NCI-H524 (cell line): ENCODE measurements at places on chromosomes 11 and 22.

- DNase-seq = peak; percentile 98
Observed at GRCh38 chr11:61495801-61496601, 12.5 kb upstream of the LRRC10B start.

- no peak for DNase-seq
Observed at GRCh38 chr22:27952779-27953178, 33.7 kb upstream of the PITPNB start.

DNA sequence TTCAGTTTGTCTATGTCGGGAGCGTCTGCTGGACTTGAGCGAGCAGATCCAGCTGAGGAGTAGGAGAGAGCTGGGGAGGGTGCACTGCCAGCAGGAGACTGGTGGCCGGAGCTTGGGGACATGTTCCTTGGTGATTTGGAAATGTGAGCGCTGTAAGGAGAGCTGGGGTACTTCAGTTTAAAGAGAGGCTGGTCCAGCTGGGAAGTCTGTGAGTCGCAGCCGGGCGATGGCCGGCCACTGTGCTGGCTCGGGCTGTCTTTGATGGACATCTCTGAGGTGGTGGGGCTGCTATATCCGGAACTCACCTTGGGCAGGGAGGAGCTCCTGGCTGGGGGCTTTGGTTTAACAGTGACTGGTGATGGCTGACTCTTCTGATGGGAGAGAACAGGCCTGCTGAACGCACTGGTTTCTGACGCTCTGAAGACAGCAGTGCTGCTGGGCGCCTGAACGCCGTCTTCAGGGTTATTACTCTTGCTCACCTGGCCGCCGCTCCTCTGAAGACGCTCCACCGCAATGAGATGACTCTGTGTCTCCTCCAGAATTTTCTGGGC lies 63.6 kb upstream of the PITPNB start:
- no peak for DNase-seq

DNA sequence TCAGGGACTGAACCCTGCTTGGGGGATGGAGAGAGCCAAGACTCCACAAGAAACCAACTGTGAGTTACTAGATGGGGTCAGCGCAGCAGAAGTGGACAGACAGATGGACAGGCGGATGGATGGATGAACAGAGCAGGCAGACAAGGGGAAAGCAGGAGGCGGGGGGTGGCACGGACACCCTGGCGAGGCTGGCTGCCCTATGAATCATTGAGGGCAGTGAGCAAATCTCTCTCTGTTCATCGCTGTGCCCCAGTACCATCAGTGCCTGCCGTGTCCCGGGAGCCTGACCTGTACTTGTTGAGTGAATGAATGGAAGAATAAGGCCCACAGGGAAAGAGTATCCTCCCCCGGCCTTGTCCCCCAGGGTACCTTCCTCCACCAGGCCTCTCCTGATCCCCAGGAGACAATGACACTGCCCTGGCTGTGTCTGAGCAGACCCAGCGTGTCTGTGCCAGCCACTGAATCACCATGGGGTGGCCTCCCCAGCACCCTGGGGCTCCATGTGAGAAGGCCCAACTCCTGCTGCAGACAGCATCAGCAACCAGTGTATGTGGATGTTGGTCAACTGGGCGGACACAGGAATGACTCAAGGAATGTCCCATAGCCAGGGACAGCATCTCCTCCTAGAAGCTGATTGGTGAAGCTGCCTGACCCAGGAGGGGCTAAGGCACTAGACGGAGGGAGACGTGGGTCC lies 5.1 kb upstream of the KLHL35 start:
- no peak for DNase-seq

DNA sequence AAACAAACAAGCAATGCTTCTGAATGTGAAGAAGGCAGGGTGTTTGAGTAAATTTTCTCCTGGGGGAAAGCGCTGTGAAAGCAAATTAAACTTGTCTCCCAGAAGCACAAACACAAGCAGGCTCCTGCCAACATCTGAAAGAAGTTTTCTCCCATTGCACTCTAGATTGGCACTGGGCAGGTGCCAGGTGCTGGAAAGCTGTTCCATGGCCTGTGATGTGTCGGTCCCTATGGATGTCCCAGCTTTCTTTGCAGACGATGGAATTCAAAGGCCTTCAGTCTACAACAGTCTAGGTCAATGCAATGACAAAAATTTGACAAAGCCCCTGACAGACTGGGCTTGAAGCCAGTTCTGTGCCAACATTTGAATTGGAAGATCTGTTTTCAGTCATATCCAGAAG lies 246.1 kb upstream of the NARS2 start:
- no peak for DNase-seq

GRCh38 chr11:113378692-113379091 lies 8.9 kb upstream of the ANKK1 start:
- DNase-seq = no peak

- no peak for DNase-seq
Observed at GRCh38 chr11:59692915-59693314, 20.7 kb downstream of the OR10V1 start.

GRCh38 chr22:46783721-46784120 lies 21.3 kb downstream of the TBC1D22A start:
- DNase-seq = no peak

DNA sequence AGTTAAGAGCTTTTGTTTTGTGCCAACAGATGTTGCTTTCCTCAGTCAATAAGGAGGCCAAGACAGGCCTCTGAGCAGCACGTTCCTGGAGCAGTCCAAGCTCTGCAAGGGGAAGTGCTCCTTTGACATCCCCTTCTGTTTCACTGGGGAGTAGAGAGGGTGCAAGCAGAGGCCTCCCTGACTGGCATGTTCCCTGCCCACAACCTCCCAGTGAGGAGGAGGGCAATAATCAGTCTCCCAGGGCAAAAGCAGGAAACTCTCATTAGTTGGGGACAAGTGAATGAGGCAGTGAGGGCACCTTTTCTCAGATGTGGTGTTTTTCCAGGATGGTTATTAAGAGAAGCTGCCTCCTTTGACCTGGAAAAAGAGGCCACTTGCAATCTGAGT lies 79.5 kb upstream of the ZBED5 start:
- no peak for DNase-seq

DNA sequence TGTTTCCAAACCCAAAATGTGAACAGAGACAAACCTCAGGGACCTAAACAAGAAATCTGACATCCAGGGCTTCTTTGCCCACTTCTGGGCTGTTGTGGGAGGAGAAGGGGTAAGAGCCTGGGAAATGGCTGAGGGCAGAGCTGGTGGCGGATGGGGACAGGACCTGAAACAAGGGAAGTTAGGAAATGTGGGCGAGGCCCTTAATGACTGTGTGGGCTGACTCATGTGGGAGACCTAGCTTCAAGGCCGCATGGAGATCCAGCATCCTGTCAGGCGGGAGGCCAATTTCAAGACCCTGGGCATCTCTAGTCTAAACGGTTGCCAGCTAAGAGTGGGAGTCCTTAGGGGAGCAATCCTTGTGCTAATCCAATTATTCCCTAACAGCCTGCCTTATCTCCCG lies 2.1 kb upstream of the OAF start:
- no peak for DNase-seq

DNA sequence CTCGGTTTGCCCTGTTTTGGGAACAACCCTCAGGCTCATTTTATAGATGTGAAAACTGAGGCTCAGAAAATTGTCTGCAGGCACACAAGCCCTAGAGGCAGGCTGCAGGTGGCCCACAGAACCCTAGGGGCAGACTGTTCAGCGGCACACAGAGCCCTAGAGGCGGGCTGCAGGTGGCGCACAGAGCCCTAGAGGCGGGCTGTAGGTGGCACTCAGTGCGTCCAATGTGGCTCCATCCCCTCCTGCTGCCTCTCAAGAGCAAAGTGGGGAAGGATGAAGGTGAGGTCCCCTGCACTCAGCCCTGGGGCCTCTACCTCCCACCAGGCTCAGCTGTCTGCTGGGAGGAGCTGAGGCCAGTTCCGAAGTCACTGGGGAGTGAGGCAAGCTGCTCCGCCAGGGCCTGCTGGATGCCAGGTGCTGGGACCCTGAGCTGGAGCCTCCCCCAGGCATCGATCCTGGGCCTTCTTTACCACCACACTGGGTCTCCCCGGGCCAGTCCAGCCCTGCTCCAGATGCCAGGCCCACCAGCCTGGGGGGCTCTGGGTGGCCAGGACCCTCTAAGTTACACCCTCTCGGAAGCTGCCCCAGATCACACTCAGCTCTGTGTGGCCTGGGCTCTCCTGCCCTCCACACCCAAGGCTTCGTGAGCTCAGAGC lies 2.3 kb downstream of the ACY3 start:
- peak; percentile 51 for DNase-seq

GRCh38 chr11:76071090-76071489 lies 135.2 kb downstream of the WNT11 start:
- no peak for DNase-seq

DNA sequence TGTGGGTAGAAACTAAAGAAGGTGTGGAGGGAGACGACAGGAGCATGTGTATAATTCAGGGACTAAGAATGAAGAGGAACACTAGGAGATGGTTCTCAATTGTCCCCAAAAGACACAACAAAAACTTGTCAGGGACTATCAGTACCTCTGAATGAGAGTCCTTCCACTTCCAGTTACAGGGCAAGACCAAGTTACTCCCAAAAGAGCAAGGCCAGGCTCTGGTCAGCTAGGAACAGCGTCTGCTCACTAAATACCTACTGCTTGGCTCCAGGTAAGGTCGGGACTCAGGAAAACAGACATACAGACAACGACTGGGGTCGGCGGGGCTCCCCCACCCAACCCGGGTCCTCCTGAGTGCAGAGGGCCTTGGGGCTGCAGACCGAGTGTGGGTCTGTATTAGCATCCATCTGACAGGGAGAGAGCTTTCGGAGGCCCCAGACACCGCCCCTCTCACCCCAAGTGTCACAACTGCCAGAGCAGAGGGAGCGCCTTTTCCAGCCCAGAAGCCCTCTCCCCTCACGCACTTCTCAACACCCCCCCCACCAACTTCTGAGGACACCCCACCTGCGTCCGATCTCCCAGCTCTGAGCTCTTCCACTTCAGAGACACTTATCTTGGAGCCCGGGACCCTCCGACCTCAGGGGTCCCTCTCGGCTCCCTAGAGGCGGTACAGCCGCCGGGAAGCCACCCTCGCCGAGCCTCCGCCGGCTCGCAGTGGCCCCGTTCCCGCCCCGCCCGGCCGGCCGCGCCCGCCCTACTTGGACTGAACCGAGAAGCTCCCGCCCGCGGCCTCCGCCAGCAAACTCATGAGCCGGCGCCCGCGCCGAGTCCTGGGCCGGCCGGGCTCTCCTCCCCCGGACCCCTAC lies 522 bp downstream of the RHOG start:
- DNase-seq = no peak

GRCh38 chr22:50218153-50218995 lies 17.6 kb downstream of the SELENOO start:
- no peak for DNase-seq

DNA sequence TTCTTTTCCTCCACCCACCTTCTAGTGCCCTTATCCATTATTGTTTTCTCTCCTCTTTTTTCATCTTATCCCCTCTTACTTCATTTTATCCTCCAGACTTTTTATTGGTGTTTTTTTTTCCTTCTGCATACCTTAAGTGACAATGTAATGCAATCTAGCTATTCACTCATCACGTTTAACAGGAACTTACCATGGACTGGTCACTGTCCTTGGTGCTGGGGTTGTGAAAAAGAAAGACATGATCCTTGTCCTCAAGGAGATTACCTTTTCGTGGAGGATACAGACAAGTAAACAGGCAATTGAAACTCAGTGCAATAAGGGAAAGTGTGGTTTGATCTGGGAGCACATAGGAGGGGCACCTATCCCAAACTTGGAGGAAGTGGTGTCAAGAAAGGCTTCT lies 20.7 kb downstream of the SYT9 start:
- DNase-seq = no peak

GRCh38 chr11:2474059-2474901 lies 29.5 kb downstream of the KCNQ1 start:
- DNase-seq = peak; percentile 86

GRCh38 chr22:45203150-45203951 lies 37.3 kb downstream of the KIAA0930 start:
- DNase-seq = no peak

- no peak for DNase-seq
Observed at GRCh38 chr22:27237080-27237741, 564.3 kb downstream of the MN1 start.

DNA sequence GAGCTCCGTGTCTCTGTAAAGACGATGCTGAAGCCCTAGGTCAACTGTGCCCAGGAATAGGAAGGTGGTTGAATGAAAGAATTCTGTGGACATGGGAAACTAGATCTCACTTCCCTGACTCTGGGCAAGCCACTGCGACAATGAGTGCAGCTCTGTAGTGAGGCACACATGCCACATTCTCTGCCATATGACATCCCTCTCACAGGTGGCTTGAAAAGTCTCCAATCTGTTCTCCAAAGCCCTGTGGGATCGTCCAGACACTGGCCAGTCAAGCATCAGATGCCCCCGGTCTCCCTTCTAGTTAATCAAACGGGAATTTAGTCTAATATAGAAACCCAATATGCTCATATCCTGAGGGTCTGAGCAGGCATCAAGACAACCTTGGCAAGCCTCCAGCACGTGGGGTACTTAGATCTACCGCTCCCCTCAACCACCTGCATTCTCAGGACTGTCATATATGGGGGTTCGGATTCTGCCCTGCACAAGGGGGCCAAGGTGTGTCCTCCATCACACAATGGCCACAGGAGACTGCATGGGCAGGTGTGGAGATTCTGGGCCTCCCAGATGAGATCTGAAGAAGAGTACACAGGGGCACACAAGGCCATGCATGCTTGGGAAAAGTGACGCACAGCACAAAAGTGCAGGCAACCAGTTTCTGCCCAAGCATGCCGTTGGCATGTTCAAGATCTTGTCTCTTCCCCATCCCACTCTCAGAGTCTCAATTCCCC lies 11.9 kb downstream of the DKK3 start:
- DNase-seq = peak; percentile 73

DNA sequence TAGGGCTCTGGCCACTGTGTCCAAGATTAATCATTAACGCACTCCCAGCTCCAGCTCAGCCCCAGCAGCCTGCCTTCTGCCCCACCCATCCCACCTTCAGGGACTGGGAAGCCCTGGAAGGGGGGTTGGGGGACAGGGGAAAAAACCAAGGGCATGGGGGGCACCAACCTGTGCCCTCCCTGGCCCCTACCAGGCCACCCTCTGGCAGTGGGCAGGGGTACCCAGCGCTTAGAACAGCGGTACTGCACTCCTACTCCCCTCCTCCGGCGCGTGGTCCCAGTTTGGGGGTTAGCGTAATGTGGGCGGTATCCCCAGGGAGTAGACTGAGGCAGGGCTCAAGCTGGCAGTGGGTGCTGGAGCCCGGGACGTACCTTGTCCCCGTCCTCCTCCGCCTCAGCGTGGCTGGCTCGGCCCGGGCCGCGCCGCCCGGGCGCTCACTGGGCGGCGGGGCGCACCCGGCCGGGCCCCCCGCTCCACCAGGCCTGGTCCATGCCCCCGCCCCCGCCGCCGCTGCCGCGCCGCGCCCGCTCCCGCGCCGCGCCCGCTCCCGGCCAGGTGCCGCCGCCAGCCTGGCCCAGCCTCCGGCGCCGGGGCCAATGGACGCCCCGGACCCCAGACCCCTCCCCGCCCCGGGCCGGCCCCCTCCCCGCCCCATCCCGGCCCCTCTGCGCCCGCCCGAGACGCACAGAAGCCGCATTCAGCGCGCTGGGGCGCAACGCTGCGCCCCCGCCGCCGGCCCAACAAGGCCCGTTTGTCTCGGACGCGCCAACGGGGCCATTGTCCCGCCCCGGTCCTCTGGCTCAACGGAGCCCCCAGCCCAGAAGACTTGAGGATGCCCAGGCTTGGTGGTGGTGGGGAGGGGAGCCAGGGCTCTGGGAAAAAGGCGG lies at the start of gene GAL3ST1:
Gene GAL3ST1 (minus strand): TSS at position 571 of the 887 bp plus-strand sequence. CDS start 17,273 bp downstream, outside the sequence.
- no peak for DNase-seq
